Non-pigmented ciliary epithelial cell (primary cell): ENCODE measurements at places on chromosomes 3 and 15.

DNA sequence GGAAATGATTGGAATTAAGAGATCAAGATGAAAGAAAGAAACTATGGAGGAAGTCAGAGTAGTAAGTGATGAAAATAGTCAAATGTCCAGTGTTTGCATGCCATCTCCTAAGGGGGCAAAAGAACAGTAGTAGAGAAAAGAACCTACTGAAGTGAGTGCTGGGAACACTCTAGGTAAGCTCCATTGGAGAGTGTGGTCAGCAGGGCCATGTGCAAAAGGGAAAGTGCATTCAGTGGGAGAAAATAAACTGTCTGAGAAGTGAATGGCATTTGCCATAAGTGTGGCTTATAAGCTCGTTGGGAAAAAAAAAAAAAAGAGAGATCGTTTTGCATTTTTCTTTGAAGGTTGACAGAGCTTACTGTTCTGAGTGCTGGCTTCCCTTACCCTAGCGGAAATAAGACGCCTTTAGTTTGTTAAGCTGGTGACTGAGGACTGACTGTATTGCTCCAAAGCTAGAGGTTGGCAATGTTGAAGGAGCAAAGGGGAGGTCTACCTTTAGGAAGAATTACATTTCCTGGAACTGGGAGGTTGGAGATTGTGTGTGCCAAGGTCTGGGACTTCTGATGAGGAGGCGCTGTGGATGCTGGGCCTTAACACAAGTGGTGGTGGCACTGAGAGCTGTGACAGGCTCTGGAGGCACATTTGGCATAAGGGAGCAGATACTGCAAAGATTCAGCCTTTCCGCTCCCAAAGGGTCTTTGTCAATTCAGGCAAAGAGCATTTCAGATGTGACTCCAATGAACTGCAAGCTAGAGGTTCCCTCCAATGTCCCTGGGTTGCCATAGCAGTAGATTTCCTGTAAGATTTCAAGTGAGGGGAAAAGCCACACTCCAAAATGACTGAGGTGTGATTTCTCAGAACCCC is 287.8 kb upstream of the SATB1 start:
- no peak for DNase-seq

- no peak for DNase-seq
Observed at GRCh38 chr3:120559242-120560061, 36.7 kb upstream of the NDUFB4 start.

- DNase-seq: no peak
Observed at GRCh38 chr3:48268381-48268935, 27.6 kb downstream of the ZNF589 start.

DNA sequence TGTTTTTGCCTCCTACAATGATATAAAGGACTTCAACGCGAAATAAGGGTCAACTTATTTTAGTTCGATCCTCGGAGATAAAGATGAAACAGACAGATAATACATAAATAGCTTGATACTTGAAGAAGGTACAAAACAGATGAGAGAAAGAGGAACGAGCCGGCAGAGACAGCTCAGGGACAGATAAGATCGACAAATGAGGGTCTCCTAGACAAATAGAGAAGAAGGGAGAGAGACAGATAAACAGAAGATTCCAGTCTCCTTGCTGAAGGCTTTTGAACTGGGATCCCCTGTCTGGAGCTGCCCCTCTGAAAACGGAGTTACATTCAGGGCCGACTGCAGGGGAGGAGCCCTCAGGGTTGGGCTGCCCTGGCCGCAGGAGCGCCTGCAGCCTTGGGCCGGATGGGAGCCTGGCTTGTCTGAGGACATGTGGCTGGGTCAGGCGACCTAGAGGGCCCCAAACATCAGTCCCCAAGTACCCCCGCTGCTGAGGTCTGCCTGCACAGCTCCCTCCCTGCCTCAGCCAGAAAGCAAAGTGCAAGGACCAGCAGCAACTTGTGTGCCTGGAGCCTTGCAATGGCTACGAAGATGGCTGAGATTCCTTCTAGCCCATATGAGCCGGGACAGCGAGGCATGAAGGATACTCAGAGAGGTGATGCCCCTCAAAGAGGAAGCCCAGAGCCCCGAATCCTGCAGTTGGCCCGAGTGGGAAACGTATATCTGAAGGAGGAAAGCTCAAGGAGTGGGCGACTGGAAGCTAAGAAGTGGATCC is 926 bp upstream of the SKOR1 start:
- no peak for DNase-seq

- peak; percentile 55 for DNase-seq
Observed at GRCh38 chr3:57007521-57008460, 52.7 kb upstream of the SPATA12 start.

DNA sequence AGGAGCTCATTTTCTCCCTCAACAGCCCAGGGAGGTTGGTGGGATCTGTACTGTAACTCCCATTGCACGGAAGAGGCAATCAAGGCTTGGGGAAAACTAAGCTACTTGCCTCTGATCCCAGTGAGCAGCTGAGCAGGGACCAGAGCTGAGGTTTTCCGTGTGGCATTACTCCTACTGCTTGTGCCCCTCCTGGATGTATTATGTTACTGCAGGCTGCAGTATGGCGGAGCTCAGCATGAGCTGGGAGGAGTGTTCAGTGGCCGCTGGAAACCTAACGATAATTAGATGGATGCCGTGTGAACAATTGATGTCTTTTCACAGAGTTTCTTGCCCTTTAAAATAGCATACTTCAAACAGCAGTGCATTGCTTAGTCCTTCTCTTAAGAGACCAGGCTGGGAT is 2.0 kb upstream of the TPRG1 start:
- DNase-seq: no peak

DNA sequence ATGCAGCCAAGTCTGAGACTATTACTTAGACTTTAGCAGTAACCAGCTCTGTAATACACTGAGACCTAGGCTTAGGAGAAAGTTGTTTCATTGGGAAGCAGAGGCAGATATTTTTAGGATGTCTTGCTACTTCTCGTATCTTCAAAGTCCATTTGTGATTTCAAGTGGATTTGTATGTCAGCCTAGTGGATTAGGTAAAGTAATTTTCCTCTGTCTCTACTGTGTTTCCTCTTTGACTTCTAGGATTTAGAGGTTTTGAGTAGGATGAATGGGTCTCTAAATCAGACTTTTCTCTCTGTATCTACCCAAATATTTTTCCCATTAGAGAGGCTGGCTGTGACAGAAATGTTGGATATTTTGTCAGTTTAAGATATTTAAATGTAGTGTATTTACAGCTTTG is 46.8 kb downstream of the OXSR1 start:
- no peak for DNase-seq
